ENCODE measurements at places on chromosomes 6 and 20.

DNA sequence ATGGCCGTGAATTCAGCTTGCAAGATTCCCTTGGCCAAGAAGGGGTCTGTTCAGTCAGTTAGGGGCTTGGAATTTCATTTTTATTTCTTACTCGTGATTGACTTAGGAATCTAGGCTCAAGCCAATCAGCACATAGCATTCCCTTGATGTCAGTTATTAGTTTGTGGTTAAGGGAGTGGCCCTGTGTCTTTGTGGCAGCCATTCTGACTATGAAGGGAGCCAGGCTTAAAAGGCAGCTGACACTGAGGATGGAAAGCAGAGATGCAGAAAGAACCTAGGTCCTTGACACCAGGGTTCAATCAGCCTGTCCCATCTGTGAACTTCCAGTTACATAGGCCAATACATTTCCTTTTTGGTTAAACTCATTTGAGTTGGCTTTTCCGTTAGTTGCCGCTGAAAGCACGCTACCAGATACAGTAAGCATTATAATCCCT is 48.1 kb downstream of the MCUR1 start:
- no peak for DNase-seq

GRCh38 chr20:50717312-50717711 is 14.1 kb upstream of the PARD6B start:
- no peak for DNase-seq

GRCh38 chr6:81613606-81614005 is 138.9 kb downstream of the TENT5A start:
- no peak for DNase-seq

DNA sequence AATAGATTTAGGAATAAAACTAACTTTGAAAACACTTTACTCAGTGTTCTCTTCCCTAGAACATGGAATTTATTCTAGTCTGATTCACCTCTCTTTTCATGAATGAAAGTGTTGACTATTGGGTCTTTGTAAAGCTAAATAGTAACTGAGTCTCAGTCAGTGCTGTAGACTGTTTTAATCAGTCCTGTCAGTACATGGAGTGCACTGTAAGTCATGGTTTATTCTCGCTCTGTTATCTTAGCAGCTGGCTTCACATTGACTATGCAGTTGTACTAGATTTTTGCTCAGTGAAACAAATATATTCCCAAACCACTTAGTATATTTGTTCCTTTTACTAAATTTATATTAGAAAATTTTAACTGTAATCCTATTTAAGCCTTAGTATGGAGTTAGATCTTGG is 15.1 kb upstream of the ACAT2 start:
- DNase-seq, result no peak

DNA sequence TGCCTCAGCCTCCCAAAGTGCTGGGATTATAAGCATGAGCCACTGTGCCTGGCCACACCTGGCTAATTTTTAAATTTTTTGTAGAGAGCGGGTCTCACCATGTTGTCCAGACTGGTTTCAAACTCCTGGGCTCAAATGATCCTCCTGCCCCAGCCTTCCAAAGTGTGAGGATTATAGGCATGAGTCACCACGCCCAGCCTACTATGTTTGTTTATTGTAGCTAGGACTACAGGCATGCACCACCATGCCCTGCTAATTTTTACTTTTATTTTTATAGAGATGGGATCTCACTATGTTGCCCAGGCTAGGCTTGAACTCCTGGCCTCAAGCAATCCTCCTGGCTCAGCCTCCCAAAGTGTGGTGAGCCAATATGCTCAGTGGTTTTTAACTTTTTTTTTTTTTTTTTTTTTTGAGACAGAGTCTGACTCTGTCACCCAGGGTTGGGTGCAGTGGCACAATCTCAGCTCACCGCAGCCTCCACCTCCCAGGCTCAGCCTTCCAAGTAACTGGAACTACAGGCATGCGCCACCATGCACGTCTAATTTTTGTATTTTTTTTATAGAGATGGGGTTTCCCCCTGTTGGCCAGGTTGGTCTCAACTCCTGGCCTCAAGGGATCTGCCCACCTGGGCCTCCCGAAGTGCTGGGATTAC is 12.0 kb upstream of the DDX43 start:
- no peak for DNase-seq

DNA sequence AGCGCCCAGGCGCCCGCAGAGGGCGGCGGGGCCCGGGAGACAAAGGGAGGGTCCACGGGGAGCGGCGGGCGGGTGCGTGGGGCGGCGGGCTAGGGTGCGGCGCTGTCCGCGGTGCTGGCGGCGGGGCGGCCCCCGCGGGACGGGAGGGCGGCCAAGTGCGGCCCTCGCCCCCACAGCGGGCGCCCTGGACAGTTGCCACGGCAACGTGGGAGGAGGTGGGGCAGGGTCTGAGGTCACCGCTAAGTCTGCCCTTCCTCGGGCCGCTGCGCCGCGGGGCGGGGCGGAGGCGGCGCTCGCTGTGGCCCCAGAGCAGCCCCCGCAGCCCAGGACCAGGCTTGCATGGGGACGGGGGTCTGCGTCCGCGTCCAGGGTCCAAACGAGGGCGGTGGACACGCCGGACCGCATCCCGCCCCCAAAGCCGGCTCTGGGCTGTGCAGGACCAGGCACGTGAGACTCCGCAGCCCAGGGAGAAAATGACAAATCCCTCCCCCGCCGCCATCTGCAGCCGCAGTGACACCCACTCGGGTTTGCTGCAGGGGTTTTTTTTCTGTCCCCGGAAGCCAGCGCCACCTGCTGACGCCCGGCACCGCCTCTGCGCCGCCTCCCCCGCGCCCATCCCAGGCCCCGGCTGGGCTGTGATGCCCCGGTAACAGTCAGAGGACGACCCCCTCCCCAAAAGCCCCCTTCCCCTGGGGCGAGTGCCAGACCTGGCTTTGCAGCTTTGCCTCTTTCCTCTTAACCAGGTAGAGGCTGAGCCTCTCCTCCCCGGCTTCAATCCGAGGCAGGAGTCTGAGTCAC is 36.8 kb downstream of the YTHDF1 start:
- peak; percentile 93 for DNase-seq

- no peak for DNase-seq
These were observed 1153.1 kb upstream of the GJE1 start for GRCh38 chr6:140979642-140980091.

DNA sequence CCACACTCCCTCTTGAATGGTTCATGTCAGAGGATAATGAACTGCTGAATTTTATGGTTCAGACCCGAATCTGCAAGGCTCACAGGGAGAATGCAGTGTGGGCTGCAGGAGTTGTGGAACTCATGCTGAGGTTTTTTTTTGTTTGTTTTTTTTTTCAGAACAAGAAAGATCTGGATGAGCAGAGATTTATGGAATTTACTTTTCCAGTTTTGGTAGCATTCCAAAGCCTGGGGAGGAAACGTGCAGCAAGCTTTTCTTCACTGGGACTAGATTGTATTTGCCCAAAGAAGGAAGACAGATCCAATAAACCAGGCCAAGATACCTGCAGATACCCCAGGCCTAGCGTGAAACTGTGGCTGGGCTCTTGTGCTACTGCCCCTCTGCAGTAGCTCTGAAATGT is 223.9 kb upstream of the TAB2 start:
- DNase-seq, result no peak

DNA sequence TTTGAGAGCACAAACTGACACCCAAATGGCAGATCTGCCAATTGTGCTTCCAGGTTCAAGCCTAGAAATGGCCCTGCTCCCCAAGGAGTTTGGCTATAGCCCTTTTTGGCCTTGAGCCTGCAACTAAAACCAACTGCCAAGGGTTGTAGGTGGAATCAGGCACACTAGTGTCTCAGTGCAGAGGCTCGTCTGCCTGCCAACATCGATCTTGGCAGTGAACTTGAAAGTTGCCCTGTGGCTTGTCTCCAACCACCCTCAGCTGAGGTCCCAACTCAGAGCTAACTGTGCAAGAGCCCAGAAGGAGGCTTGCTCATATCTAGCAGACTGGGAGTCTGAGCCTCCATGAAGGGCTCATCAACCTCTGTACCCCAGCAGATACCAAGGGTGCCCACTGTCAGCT is 92.7 kb upstream of the GLP1R start:
- DNase-seq, result no peak

DNA sequence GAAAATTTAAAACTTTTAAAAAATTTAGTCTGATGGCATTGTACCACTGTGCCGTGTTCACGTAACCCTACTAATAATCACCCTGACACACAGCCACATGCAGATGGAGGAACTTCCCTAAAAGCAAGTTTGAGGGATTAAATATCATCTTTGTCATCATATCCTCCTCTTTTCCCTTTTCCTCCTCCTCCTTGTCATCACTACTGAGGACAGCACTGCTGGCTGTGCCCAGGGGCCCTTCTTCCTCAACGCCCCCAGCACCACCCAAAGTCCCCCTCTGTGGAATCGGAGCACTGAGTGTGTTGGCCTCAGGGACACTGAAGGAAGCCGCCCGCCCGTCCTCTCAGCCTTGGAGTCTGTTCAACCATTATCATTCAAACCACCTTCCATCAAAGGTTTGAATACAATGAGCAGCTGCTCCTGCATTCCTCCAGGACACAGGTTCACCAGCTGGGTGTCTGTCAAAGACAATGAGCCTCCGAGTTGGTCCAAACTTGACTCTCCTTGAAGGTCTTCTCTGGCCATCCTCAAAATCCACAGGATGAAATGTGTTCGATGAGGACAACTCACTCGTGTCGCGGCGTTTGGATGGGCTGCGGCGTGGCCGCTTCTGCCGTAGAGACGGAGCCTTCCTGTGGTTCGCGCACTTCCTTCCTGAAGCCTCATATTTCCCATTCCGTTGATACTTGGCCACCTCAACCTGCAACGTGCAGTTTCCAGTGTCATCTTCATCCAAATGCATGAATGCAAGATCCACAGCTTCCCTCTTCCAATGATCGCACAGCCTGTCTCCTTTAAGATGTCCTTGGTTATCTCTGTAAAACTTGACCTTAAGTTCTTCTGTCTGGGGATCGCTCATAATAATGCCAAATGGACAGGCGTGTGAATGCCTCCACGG is 23.3 kb downstream of the NQO2 start:
- DNase-seq, result peak; percentile 58

- DNase-seq, result no peak
These were observed 518.1 kb downstream of the HDGFL1 start for GRCh38 chr6:23087471-23087870.

DNA sequence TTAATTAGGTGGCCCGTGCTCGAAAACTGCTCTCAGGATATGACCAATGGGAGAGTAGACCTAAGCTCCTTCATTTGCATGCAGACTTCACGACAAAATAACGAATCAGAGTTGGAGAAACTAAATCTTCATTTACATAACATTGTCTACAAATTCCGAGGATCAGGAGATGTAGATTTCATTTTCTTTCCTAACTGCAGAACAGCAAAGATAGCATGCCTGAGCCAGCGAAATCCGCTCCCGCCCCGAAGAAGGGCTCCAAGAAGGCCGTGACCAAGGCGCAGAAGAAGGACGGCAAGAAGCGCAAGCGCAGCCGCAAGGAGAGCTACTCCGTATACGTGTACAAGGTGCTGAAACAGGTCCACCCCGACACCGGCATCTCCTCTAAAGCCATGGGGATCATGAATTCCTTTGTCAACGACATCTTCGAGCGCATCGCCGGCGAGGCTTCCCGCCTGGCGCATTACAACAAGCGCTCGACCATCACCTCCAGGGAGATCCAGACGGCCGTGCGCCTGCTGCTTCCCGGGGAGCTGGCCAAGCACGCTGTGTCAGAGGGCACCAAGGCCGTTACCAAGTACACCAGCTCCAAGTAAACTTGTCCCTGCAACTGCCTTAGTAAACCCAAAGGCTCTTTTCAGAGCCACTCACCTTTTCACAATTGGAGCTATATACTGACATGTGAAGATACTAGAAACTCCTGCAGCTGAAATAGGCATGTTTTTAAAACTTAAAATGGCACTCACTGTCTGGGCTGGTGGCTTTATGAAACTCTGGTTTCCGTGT is 96.5 kb downstream of the HFE start:
- DNase-seq, result peak; percentile 73

DNA sequence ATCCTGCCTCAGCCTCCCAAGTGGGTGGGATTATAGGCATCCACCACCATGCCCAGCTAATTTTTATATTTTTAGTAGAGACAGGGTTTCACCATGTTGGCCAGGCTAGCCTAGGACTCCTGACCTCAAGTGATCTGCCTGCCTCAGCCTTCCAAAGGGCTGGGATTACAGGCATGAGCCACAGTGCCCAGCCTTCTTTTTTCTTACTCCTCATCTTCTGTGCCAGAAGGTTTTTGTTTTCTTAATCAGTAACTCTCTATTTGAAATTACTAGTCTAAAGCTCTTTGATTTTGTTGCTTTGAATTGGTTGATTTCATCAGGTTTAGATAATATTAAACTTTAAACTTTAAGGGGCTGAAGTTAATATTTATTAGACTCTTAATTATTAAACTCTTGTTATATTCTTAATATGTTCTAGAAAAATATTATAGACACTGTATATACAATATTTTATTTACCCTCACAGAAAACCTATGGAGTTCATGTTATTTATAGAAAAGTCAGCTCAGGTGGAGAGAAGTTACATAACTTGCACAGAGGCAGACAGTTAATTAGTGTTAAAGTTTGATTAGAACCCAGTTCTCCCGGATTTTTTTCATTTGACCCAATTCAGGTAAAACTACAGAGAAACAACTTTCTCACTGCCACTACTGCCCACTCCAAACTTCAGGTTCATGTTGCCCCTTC is 177.4 kb upstream of the SGK1 start:
- no peak for DNase-seq

GRCh38 chr6:78701407-78701806 is 165.9 kb upstream of the IRAK1BP1 start:
- no peak for DNase-seq

GRCh38 chr6:37459981-37460800 is 27.2 kb downstream of the CMTR1 start:
- no peak for DNase-seq

GRCh38 chr6:105644073-105644489 is 241.2 kb upstream of the PREP start:
- DNase-seq, result no peak

DNA sequence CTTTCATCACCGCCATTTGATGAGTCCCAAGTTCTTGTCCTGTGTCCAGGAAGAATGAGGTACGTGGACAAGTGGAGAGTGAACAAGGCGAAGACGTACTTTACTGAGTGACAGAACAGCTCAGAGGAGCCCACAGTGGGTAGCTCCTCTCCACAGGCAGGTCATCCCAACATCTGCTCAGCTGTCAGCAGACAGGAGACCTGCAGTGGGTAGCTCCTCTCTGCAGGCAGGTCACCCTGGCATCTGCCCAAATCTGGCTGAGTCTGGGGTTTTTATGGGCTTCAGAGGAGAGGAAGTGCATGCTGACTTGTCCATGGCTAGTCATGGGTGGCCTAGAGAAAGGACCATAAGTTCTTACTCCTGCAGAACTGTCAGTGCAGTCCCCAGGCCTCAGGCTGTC is 32.7 kb upstream of the PDYN start:
- DNase-seq, result no peak

GRCh38 chr20:13186043-13186774 is 34.9 kb upstream of the ISM1 start:
- peak; percentile 4 for DNase-seq

GRCh38 chr6:14270925-14271788 is 153.6 kb downstream of the CD83 start:
- no peak for DNase-seq

GRCh38 chr6:65399355-65400084 is 307.5 kb downstream of the EYS start:
- DNase-seq, result no peak

Measured in H7 (cell line).